ENCODE measurements at places on chromosomes 2 and 18.

DNA sequence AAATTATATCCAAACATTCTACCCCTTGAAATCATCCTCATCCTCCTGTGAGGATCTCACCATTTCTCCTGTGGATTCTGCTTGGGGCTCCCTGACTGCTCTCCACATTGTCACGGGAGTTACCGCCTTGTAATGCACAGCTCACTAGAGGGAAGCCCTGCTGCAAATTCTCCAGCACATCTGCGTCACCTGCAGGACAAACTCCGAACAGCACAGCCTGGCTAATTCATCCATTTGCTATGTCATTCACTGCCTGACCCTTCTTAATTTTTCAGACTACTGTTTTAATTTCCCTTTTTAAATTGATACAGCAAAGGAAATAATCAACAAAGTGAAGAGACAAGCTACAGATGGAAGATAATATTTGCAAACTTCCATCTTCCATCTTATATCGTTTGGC is 627.4 kb downstream of the FBXO15 start:
- H3K27me3 ChIP-seq: no peaks in the 10 kb centered on the region
- H3K27ac ChIP-seq: no peak overlapping the region
- no peaks in the 10 kb centered on the region for H3K4me1 ChIP-seq
- H3K36me3 ChIP-seq: no peaks in the 10 kb centered on the region
- H3K4me3 ChIP-seq: no peak overlapping the region

DNA sequence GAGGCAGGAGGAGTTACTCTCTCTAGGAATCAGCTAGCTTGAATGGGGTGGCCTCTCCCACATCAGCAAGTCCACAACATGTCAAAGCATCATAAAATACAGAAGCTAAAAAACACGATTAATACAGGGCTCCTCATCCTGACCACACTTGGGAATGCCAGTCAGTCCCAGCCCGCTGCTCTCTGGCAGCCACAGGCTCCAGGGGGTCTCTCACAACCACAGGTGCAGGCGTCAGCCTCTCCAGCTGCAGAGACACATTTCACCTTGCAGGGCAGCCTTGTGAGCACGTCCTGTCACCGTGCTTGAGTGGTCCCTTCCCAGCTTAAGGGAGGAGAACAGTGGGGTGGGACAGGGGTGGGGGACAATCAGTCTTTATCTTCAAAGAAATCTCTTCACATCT is 137.4 kb upstream of the SH3BP4 start:
- peaks cover 20% of the 10 kb centered on the region for H3K27me3 ChIP-seq
- no peaks in the 10 kb centered on the region for H3K36me3 ChIP-seq
- no peak for DNase-seq
- H3K4me3 ChIP-seq: no peak overlapping the region
- no peak overlapping the region for H3K27ac ChIP-seq

DNA sequence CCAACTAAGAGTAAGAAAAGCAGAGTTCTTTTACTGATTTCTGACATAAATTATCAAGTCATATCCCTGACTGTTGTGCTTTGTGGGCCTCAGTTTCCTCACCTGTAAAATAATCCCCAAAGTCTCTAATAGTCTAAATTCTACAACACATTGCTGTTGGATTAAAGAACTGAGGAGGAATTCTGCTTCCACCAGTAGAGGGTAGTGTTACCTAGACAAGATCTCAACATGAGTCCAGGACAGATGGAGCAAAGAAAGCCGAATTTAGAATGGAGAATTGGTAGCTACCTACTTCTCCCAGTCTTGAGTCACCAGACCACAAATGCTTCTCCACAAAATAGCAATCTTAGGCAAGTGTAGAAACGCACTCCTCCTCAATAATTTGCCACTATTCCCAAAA is 462.5 kb upstream of the FSHR start:
- H3K36me3 ChIP-seq: no peaks in the 10 kb centered on the region
- H3K4me3 ChIP-seq: no peak overlapping the region
- H3K27me3 ChIP-seq: no peaks in the 10 kb centered on the region
- H3K4me1 ChIP-seq: no peaks in the 10 kb centered on the region
- no peak for DNase-seq

- H3K27ac ChIP-seq: no peak overlapping the region
- no peaks in the 10 kb centered on the region for H3K4me1 ChIP-seq
- H3K36me3 ChIP-seq: peaks cover 2% of the 10 kb centered on the region
- DNase-seq: no peak
These were observed 219.9 kb downstream of the EXOC6B start for GRCh38 chr2:72605836-72606442.

- DNase-seq: no peak
- H3K4me1 ChIP-seq: no peaks in the 10 kb centered on the region
- H3K27me3 ChIP-seq: no peaks in the 10 kb centered on the region
- H3K36me3 ChIP-seq: peaks cover 61% of the 10 kb centered on the region
- H3K27ac ChIP-seq: no peak overlapping the region
These were observed 50.4 kb upstream of the MCM6 start for GRCh38 chr2:135926605-135927004.

GRCh38 chr2:190682168-190682567 is 33.3 kb downstream of the NAB1 start:
- no peak overlapping the region for H3K27ac ChIP-seq
- H3K36me3 ChIP-seq: peaks cover 21% of the 10 kb centered on the region
- DNase-seq: no peak
- H3K27me3 ChIP-seq: no peaks in the 10 kb centered on the region

DNA sequence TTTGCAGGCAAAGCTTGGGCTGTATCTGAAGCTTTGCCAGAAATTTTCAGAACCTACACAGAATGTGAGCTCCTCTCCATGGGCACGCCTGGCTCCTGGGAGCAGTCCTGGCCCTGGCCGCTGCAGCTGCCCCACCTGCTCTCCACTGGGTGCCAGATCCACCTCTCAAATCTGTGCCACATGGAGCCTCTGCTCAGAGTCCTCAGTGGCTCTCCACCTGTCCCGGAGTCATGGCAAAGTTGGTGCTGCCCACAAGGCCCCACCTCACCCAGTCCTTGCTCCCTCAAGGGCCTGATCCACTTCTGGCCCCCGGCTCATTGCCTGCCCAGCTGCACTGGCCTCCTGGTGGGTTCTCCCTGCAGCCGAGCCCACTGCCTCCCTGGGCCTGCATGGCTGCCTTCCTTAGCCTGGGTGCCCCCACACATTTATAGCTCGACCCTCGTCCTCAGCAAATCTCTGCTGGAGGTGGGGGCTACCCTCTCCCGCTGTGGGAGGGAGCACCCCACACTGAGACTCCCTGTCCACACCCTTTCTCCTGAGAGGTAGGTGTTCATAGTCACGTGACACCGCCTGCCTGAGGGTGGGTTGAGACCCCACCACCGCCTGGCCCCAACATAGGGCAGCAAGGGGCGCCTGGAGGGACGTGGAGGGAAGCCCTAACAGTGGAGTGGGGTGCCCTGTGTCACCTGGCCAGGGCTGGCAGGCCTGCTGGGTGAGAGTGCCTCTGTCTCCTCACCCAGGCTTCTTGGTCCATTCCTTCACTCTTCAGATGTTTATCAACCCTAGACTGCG is 224.1 kb downstream of the SH3RF3 start:
- peaks cover 2% of the 10 kb centered on the region for H3K27me3 ChIP-seq
- no peak overlapping the region for H3K27ac ChIP-seq
- no peak overlapping the region for H3K4me3 ChIP-seq
- no peak for DNase-seq
- H3K36me3 ChIP-seq: no peaks in the 10 kb centered on the region
- peaks cover 13% of the 10 kb centered on the region for H3K4me1 ChIP-seq

DNA sequence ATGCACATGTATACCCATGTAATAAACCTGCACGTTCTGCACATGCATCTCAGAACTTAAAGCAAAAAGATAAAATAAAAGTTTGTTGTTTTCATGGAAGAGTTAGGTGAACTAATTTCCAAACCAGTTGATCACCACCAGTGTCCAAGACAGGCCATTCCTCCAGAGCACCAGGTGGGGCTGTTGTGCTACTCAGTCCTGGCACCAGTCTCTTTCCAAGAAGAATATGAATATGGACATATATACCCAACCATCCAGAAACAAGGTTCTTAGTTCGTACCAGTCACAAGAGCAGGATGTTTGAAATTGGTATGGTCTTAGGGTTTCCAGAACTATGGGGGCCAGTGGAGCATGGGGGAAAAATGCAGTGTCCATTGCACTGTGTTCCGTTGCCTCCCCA is 17.2 kb upstream of the TNP1 start:
- H3K27ac ChIP-seq: no peak overlapping the region
- no peaks in the 10 kb centered on the region for H3K4me1 ChIP-seq
- H3K36me3 ChIP-seq: no peaks in the 10 kb centered on the region
- no peak for DNase-seq
- no peak overlapping the region for H3K4me3 ChIP-seq
- H3K27me3 ChIP-seq: peaks cover 7% of the 10 kb centered on the region

- H3K36me3 ChIP-seq: peaks cover 7% of the 10 kb centered on the region
- DNase-seq: no peak
- H3K27ac ChIP-seq: no peak overlapping the region
- no peak overlapping the region for H3K4me3 ChIP-seq
These were observed 101.4 kb downstream of the RBMS1 start for GRCh38 chr2:160392201-160392600.

DNA sequence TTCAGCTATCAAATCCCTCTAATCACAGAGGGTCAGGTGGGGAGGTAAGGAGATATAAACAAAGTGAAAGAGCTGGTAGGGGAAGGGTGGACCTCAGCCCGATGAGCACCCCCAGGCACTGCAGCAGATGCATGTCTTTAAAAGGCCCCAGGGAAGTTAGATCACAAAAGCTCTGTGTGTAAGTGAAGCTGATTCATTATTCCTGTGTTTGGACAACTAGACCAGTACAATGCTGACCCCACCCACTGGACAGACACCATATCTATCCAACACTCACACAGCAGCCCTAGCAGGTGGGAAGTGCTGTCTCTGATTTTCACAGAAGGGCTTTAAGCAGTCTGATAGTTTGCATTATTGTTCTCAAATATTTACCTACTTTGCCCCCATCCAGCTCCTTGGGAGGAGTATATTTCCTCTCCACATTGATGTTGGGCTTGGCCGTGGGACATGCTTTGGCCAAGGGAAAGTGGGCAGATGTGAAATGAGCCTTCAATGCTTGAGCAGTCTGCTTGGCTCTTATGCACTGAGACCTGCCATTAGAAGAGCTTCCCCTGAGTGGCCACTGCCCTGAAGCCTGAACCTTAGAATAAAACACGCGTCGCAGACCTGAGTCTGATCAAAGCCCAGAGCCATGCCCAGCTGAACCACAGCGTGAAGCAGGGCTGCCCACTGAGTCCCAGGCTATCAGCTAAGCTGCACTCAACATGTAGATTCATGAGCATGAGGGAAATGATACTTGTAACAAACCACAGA is 111.4 kb downstream of the COPS8 start:
- no peak overlapping the region for H3K4me3 ChIP-seq
- peaks cover 5% of the 10 kb centered on the region for H3K27me3 ChIP-seq
- no peaks in the 10 kb centered on the region for H3K36me3 ChIP-seq
- no peaks in the 10 kb centered on the region for H3K4me1 ChIP-seq
- H3K27ac ChIP-seq: no peak overlapping the region

DNA sequence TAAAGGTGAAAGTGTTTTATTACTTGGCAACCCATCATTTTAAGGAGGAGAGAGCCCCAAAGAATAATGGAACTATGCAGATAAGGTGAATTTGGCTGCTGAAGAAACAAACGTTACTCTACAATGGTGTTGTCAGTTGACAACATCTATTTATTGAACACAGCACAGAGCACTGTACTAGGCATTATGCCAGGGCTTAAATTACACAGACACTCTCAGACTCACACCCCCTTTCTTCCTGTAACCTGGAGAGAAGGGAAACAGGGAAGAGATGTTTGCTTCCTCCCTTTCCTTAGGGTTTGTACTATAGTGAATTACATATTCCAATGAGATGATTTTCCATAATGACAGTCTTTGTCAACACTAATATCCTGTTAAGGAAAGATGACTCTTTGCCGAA is 94.0 kb upstream of the ATP5MC3 start:
- H3K4me3 ChIP-seq: no peak overlapping the region
- H3K27ac ChIP-seq: no peak overlapping the region
- H3K4me1 ChIP-seq: no peaks in the 10 kb centered on the region
- H3K27me3 ChIP-seq: peaks cover 18% of the 10 kb centered on the region

GRCh38 chr2:105235388-105236059 is 6.0 kb upstream of the GPR45 start:
- H3K4me3 ChIP-seq: no peak overlapping the region
- no peaks in the 10 kb centered on the region for H3K27me3 ChIP-seq
- peaks cover 25% of the 10 kb centered on the region for H3K4me1 ChIP-seq
- peak; percentile 50 for DNase-seq
- no peak overlapping the region for H3K27ac ChIP-seq
- H3K36me3 ChIP-seq: no peaks in the 10 kb centered on the region

- H3K4me3 ChIP-seq: no peak overlapping the region
- H3K36me3 ChIP-seq: no peaks in the 10 kb centered on the region
- no peaks in the 10 kb centered on the region for H3K4me1 ChIP-seq
- H3K27me3 ChIP-seq: peaks cover 4% of the 10 kb centered on the region
These were observed 66.5 kb upstream of the UGP2 start for GRCh38 chr2:63775191-63775590.

- H3K4me1 ChIP-seq: no peaks in the 10 kb centered on the region
- H3K36me3 ChIP-seq: no peaks in the 10 kb centered on the region
- no peak for DNase-seq
- H3K4me3 ChIP-seq: no peak overlapping the region
These were observed 111.2 kb upstream of the PPP1CB start for GRCh38 chr2:28640260-28640907.

GRCh38 chr18:57585855-57586250 is 649 bp downstream of the FECH start:
- no peaks in the 10 kb centered on the region for H3K27me3 ChIP-seq
- peak overlapping the region; percentile 86 for H3K4me3 ChIP-seq
- peak overlapping the region; percentile 50 for H3K27ac ChIP-seq

DNA sequence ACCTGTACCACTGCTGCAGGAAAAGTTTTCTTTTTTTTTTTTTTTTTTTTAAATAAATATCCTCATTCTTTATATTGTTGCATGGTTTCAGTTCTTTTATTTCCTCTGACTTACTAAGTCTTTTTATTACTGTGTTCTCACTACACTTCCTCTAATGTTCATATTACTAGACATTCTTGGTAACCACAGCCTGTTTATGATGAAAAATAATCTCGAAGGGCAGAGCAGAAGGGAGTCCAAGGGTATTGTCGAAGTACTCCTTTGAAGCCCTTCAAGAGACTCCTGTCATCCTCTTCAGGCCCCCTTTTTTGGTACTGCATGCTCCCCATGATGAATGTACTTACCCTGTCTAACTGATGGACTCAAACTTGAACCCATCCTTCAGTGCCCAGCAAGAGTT is 61.2 kb downstream of the RND3 start:
- H3K27ac ChIP-seq: no peak overlapping the region
- no peaks in the 10 kb centered on the region for H3K4me1 ChIP-seq
- H3K36me3 ChIP-seq: no peaks in the 10 kb centered on the region
- DNase-seq: no peak

- H3K4me1 ChIP-seq: peaks cover 18% of the 10 kb centered on the region
- peaks cover 5% of the 10 kb centered on the region for H3K36me3 ChIP-seq
- no peak for DNase-seq
- peak overlapping the region; percentile 65 for H3K27ac ChIP-seq
- H3K4me3 ChIP-seq: peak overlapping the region; percentile 90
These were observed 1.5 kb downstream of the SFXN5 start for GRCh38 chr2:73069855-73070642.

DNA sequence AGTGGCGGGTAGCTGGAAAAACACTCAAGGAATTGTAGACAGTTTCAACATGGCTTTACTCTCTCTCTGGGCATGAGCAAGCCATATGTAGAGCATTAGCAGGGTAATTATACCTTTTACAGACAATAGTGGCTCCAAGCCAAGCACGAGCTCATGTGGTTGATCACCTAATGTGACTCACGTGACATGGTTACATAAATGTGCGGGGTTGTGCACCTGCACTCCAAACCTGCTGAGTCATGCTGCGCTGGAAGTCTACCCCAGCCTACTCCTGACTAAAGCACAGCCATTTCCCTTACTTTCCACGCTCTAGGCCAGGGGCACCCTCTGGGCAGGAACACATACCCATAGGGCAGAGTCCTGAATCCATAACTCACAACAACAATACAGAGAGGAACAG is 232.8 kb downstream of the MBD5 start:
- peaks cover 63% of the 10 kb centered on the region for H3K36me3 ChIP-seq
- DNase-seq: no peak
- H3K4me3 ChIP-seq: no peak overlapping the region
- H3K27ac ChIP-seq: no peak overlapping the region

All from activated B cell treated with CpG ODN at 0.5 μM for 24 hours (primary cell).